ENCODE measurements at places on chromosomes 7 and 10.

DNA sequence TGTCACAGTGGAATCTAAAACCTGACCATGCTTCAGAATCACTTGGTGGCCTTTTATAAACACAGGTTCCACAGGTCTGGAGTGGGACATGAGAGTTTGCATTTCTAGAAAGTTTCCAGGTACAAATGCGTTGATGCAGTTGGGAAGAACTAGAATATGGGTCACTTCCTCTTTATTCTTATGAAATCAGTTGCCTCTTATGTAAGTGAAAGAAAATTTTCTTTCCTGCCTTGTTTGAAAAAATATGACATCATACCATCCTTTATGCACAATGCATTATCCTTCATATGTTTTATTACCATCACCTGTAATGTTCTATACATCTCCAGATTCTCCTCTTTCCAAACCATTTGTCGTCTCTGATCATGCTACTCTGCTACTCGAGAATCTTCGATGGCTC, 44.0 kb downstream of the PLXNA4 start:
- no peak for DNase-seq

DNA sequence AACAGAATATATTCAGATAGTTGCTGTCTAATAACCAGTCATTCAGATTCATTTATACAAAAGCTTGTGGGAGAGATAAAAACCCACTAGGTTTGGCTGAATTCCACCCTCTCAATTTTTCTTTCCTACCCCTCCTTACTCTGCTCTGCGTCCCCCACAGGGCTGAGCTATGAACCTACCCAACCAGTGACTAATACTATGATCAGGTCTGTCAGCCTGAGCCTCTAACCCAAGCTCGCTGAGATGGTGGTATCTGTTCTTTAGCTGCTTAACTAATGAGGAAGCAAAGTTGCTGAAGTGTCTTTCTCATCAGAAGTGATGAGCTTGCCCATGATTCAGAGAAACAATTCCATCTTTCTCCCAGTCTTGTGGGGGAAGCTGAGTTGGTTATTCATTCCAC, 248.7 kb upstream of the GPR26 start:
- DNase-seq, result no peak

DNA sequence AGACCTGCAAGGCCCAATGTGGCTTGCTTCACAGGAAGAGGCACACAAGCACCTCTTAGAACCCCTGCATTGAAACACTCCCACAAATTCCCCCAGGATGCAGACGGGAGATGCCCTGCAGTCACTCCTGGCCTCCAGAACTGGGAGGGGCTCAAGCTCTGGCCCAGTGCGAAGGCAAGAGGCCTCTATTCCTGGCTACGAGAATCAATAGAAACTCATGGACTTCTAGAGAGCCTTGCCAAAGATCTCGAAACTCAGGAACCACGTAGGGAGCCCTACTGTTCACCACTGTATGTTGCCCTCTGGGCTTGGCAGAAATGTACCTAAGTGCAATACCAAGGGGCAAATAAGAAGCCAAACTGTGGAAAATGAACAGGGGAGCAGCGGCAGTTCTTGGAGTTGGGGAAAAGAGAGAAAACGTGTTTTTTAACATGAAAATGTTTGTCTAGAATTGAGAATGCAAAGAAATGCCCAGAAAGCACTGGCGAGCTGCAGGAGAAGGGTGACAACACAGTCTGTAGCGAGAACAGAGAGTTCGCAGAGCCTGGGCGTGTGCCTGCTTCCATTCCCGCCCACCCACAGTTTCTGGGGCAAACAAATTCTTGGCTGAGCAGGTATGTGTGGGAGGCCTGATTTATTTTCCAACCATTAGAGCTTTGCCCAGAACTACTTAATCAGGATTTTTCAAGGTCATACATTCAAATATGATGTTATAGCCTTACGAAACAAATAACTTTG, 260.5 kb upstream of the KLF14 start:
- DNase-seq, result no peak

GRCh38 chr10:116765648-116766081, 23.3 kb upstream of the HSPA12A start:
- peak; percentile 76 for DNase-seq

GRCh38 chr7:27224983-27225934, 17.3 kb upstream of the EVX1 start:
- DNase-seq, result no peak

DNA sequence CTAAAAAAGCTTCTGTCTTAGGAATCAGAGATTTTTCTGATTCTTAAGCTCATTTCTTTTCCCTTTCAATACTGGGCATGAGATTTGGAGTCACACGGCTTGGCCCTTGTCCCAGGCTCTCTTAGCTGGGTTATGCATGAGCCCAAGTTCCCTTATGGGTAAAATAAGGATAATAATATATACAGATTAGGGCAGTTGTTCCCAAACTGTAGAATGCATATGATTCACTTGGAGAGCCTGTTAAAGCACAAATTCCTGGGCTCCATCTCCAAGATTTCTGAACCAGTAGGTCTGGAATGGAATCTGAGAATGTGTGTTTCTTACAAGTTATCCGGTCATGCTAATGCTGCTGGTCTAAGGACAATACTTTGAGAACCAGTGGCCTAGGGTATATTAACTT, 154.0 kb downstream of the REEP3 start:
- DNase-seq, result no peak

DNA sequence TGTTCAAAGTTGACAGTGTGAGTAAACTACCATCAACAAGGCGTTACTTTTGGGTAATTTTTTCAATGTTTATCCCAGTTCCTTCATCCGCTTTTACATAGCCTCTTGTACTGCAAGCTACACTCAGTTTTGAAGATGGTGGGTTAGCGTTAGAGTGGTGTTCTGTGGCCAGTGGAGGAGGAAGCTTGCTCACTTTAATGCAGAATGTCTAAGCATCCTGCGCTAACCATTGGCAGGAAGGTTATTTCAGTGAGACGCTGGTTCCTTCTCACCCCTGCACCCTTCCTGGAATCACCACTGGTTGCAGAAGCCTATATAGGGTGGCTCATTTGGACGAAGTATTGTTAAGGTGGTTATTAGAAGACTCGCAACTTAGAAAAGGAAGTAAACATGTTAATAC, 159.1 kb downstream of the CELF2 start:
- DNase-seq, result no peak

DNA sequence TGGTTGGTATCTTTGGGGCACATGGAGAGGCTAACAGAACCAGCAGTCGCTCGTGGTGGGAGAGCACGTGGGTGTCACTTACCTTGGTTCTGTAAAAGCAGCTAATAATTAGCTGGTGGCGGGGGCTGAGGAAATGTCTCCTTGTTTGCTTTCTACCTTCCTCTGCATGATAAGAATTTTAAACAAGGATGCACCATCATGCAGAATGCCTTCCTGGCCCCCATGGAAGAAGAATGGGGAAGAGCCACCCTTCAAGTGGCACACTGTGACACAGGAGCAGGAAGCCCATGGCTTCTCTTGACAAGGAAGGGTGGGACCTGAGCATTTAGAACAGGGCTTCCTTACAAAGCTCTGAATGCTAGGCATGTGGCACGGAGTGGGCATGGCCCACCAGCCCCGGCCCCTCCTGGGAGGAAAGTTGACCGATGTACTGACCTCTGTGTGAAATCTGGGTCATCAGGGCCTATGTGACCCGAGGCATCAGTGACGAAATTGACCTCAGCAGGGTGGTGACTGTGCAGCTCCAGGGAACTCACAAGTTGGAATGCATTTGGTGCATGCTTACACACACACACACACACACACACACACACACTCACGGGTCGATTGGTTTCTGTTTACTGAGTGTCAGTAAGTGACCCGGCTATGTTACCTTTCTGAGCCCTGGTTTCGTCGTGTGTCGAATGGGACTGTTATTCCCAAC, 116.9 kb upstream of the ANLN start:
- no peak for DNase-seq

- DNase-seq, result no peak
Measured at GRCh38 chr7:106023369-106024322, 60.6 kb downstream of the CDHR3 start.

- DNase-seq, result peak; percentile 49
Measured at GRCh38 chr7:34430456-34430855, 227.6 kb upstream of the NPSR1 start.

DNA sequence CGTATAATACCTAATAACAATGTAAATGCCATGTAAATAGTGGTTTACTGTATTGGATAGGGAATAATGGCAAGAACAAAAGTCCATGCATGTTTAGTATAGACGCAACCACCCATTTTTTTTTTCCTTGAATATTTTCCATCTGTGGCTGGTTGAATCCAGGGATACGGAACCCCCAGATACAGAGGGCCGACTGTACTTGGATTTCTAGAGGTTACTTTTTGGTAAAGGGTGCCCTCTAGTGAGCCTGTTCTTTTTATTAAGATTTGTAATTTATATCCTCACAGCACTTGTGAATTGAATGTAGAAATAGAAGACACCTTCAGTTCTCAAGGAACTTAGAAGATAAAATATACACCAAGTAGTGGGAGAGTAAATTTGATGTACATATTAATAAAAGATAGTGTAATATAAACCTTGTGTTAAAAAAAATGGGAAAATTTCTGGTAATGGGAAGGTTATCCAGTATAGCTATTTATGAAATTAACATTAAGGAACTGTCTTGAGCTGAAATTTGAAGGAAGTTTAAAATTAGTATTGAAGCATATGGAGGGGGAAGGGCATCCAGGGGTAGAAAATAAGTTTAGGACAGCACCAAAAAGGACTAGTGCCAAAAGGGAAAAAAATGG, 32.0 kb downstream of the EXOC6 start:
- peak; percentile 66 for DNase-seq

DNA sequence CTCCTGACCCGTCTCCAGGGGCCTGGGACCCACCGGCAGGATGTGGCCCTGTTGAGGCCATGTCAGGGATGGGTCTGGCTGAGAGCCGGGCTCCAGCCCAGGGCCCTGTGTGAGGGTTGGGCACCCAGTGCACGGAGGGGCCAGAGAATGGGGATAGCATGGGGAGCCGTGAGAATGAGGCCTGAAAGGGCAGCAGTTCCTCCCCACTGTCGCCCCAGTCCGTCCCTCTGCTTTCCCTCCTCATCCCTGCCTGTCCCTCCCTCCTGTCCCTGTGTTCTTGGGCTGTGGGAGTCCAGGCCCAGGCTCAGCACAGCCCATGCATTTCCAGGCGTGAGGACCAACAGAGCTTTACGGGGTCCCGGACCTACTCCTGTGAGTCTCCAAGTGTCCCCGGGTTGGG, 9.6 kb downstream of the LAT2 start:
- no peak for DNase-seq

GRCh38 chr7:47375121-47375938, 206.6 kb downstream of the TNS3 start:
- DNase-seq, result no peak

DNA sequence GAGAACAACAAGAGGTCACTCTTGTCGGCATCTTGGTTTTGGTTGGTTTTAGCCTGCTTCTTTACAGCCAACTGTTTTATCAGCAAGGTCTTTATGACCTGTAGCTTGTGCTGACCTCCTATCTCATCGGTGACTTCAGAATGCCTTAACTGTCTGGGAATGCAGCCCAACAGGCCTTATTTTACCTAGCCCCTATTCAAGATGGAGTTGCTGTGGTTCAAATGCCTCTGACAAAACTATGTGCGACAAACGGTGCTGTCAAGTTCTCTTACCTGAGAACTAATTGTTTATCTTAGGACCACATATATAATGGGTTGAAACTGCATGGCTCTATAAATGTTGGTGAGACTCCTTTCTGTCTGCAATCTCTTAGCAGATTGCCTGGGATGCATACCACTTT, 35.9 kb upstream of the POT1 start:
- DNase-seq, result no peak

- DNase-seq, result no peak
Measured at GRCh38 chr7:150382123-150382843, 3.2 kb downstream of the ZNF775 start.

GRCh38 chr10:1715821-1716220, 21.5 kb downstream of the ADARB2 start:
- DNase-seq, result peak; percentile 45

DNA sequence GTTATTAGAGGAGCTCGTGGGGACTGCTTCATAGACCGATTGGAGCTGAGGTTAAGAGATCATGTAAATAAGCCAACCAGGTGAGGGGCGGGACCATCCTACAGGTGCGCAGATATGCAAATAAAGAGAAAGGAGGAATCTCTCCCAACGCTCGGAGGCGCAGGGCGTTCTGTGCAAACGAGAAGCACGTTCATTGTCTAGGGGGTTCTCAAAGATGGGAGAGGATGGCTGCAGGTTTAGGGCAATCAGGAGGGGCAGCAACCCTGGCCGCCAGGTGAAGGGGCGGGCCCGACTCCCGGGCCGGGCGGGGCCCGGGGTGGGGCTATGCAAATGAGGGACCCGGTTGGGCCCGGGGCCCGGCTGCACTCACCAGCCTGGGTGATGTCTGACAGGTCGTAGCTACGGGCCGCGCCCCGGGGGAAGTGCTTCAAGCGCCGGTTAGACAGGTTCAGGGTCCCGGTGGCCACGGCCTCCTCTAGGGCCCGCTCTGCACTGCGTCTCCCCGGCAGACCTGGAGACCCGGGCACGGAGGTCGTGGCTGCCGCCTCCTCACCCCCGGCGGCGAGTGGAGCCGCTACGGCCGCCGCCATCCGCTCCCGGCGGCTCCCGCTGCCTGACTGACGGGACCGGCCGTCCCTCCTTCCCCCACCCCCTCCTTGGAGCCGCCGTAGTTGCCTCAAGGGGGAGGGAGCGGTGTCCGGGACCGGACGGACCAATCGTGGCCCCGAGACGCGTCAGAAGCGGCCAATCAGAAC, at the start of gene LRCH4:
LRCH4 (minus strand) TSS at position 619 of the 755 bp plus-strand sequence; CDS start at position 590, 29 bp downstream.
- peak; percentile 46 for DNase-seq

- DNase-seq, result peak; percentile 98
Measured at GRCh38 chr7:40437498-40437897, 302.7 kb downstream of the SUGCT start.

GRCh38 chr7:102289057-102289456, 2.4 kb downstream of the SH2B2 start:
- DNase-seq, result no peak

- peak; percentile 86 for DNase-seq
Measured at GRCh38 chr7:151426441-151426903, 13.5 kb downstream of the CRYGN start.

GRCh38 chr7:79523436-79523835, 70.0 kb upstream of the MAGI2 start:
- DNase-seq, result no peak

- no peak for DNase-seq
Measured at GRCh38 chr7:43844257-43844656, 25.1 kb downstream of the MRPS24 start.

DNA sequence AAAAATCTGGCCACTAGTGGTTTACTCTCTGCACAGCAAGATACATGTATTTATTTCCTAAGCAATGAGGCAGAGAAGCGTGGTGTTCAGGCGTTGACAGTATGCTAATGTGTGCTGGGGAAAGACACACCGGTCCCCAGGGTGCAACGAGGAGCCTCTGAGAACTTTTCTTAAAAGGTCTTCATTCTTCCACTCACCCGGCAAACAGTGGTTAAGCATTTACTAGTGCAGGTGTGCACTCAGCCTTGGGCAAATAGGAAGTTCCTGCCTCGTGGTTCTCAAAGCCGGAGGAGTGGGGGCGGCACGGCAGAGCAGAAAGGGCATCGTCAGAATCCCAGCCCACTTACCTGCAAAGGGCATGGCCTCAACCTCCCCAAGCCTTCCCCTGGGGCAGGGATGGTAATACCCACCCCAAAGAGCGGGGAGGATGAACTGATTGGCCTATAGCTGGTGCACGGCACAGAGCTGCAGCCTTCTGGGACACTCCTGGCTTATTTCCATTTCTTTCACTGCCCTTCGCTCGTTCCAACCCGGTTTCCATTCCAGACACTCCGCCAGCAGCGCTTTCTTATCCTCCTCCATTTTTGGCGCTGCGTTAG, 184.3 kb upstream of the CTBP2 start:
- peak; percentile 28 for DNase-seq

Data from ACHN (cell line).